Left lobe of liver (tissue), 2 donors: ENCODE measurements at places on chromosomes 2 and 18.

DNA sequence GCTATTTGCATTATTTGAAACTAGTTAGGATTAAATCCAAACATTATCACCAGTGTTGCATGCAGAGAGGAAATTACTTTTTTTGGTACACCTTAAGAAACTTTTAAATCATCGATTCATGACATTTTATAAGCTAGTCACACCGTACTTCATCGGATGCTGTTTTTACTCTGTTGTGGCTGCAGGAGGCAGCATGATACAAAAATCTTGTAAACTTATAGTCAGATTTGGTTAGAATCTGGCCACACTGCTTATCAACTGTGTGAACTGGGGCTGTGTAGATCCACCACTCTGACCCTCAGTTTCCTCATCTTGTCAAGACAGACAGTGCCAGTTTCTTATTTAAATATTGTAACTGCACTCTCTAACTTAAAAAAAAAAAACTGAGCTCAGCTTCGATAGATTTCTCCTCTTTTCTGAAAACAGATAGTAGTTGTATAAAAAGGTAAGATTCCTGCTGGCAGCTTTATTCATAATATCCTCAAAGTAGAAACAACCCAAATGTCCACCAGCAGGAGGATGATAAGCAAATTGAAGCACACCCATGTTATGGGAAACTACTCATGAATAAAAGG lies 77.8 kb downstream of the RAPGEF4 start:
- no peak for DNase-seq

GRCh38 chr2:214088536-214088935 lies 322.3 kb upstream of the VWC2L start:
- DNase-seq = no peak

DNA sequence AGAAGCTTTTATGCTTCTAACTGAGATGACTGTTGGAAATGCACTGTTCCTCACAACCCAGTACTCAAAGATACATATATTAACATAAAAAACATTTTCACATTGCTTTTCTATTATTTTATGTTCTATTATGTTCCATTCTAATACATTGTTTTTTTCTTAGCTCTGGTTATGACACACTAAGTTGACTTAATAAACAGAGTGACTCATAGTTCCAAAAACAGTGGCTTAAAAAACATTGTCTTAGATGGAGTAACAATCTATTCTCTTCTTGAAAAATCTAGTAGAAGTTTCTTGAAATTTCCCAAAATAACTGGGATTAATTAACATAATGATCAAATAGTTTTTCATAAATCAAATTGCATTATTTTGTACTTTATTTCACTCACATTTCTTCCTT lies 328.2 kb upstream of the LRATD1 start:
- DNase-seq = no peak

DNA sequence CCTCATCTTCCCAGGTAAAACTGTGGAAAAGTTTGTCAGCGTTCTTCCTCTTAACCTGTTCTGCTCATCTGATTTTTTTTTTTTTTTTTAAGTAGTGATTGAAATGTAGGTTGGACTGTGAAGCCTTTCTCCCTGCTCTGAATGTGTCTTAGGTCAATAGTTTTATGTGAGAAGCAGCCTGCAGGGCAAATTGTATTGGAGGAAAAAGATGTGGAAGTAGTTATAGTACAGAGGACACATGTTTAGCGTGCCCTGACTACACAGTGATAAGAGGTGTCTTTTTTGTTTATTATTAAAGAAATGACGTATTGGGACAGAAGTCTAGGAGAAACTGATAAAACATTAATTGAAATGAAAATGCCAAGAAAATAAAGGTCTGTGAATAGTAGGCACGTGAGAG lies 1.5 kb downstream of the MTA3 start:
- no peak for DNase-seq

GRCh38 chr2:144304202-144304601 lies 215.7 kb downstream of the ZEB2 start:
- DNase-seq = no peak

DNA sequence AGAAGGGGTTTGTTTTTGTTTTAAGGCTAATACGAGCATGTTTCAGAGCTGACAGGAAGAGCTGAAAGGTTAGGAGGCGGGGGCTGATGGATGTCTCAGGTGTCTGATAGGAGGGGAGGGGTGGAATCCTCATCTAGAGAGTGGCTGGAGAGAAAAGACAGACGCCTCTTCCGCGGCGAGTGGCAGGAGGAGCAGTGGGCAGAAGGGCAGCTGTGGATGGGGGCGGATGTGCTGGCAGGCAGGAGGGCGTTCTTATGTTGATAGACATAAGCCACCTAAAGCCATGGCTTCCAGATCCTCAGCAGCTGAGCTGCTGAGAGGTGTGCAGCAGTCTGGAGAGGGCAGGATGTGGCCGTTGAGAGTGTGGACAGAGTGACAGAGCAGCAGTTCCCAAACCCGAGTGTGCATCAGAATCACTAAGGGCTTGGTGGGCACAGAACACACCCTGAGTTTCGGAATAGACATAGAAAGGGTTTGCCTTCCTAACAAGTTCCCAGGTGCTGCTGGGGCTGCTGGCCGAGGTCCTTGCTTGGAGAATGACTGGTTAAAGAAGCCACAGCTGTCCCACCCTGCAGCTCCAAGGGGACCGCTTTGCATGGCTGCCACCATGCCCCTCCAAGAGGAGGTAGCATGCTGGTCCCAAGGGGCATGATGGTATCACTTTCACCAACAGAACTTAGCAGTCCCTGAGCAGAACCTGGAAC lies 3.0 kb upstream of the ITM2C start:
- DNase-seq = peak; percentile 32

GRCh38 chr2:196473617-196474016 lies 165.9 kb upstream of the CCDC150 start:
- DNase-seq = no peak

DNA sequence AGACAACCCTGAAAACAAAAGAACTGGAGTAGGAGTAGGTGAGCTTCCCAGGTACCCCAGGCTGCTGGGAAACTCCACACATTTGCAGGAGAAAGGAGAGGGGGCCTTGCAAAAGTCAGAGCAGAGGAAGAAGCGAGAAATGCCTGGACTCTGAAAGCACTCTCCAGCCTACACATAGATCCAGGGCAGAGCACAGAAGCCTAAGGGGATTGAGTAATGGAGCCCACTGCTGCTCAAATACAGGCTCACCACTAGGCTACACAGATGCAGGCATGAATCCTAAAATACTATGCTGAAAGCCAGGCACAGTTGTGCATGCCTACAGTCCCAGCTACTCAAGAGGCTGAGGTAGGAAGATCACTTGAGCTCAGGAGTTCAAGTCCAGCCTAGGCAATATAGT lies 33.4 kb downstream of the OSBPL1A start:
- DNase-seq = no peak

GRCh38 chr2:74893332-74893731 lies 59.4 kb downstream of the HK2 start:
- no peak for DNase-seq
